ENCODE measurements at places on chromosomes 4 and X. TPM values are rescaled to one million over a fixed set of nuclear protein-coding genes. Genes with fewer than 3 reads are reported as not detected.

FAM47B gene
- total RNA-seq = not detected

HTRA3 gene
- not detected for total RNA-seq

NALF2 gene
- 0.22 TPM for total RNA-seq

CT45A5 gene
- total RNA-seq = not detected

LRRC66 gene
- total RNA-seq = not detected

ERAS gene
- total RNA-seq = not detected

OTUD6A gene
- total RNA-seq = not detected

PPAT gene
- total RNA-seq = 9.6 TPM

FOXR2 gene
- not detected for total RNA-seq

CNKSR2 gene
- total RNA-seq = 3.6 TPM

TLL1 gene
- not detected for total RNA-seq

PABPC5 gene
- total RNA-seq = not detected

MSX1 gene
- total RNA-seq = not detected

ZNF711 gene
- total RNA-seq = 0.70 TPM

MUC7 gene
- total RNA-seq = not detected

IL13RA2 gene
- total RNA-seq = not detected

DGKK gene
- not detected for total RNA-seq

PNMA5 gene
- total RNA-seq = 0.16 TPM

SLC9B1 gene
- total RNA-seq = 1.4 TPM

DUSP9 gene
- not detected for total RNA-seq

ACTRT1 gene
- not detected for total RNA-seq

SPIN2A gene
- total RNA-seq = 0.42 TPM

PDLIM5 gene
- 25.9 TPM for total RNA-seq

CPE gene
- total RNA-seq = not detected

EVC gene
- 3.4 TPM for total RNA-seq

GAGE1 gene
- not detected for total RNA-seq

SHOX gene
- total RNA-seq = not detected

PLK4 gene
- total RNA-seq = 6.1 TPM

MAGEE2 gene
- not detected for total RNA-seq

WDFY3 gene
- total RNA-seq = 2.4 TPM

CLDN2 gene
- not detected for total RNA-seq

SEC31A gene
- 141 TPM for total RNA-seq

TMPRSS11A gene
- total RNA-seq = not detected

EREG gene
- total RNA-seq = 6.2 TPM

SPANXA1 gene
- not detected for total RNA-seq

GPR173 gene
- not detected for total RNA-seq

ZDHHC9 gene
- 5.0 TPM for total RNA-seq

IGBP1 gene
- 56.1 TPM for total RNA-seq

PRDM8 gene
- 20.0 TPM for total RNA-seq

LRIT3 gene
- 0.30 TPM for total RNA-seq

APBB2 gene
- total RNA-seq = 0.65 TPM

RADX gene
- 30.3 TPM for total RNA-seq

Data from T-helper 17 cell (primary cell).